ENCODE measurements at places on chromosomes 3 and 15. TPM values are rescaled to one million over a fixed set of nuclear protein-coding genes. Genes with fewer than 3 reads are reported as not detected.

THRB gene
- 77.9 TPM for total RNA-seq

LDHAL6B gene
- total RNA-seq = not detected

TMEM45A gene
- total RNA-seq = 39.2 TPM

HTR3E gene
- total RNA-seq = not detected

SLC28A2 gene
- total RNA-seq = not detected

- DNase-seq = no peak
Measured at GRCh38 chr15:28989896-28990295, 104.1 kb downstream of the APBA2 start.

DNA sequence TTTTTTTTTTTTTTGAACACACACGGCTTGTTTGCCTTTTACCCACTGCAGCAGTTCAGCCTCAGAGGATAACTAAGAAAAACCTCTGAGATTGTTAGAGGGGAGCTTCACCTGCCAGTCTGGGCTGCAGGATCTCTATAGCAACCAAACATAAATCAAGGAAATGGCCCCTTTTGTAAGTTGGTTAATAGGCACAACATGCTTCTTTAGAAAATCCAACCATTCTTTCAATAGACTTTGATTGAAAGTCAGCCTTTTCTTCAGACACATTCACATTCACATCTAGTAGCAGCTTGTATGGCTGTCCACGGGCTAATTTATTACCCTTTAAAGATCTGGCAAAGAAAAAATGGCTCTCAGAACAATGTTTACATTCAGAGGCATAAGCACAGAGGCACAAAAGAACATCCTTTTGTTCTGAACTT lies 136.6 kb upstream of the RARB start:
- no peak for DNase-seq

- peak; percentile 2 for DNase-seq
Measured at GRCh38 chr15:57314221-57314620, 62.1 kb upstream of the CGNL1 start.

- no peak for DNase-seq
Measured at GRCh38 chr3:32540899-32541298, 29.8 kb downstream of the DYNC1LI1 start.

DNA sequence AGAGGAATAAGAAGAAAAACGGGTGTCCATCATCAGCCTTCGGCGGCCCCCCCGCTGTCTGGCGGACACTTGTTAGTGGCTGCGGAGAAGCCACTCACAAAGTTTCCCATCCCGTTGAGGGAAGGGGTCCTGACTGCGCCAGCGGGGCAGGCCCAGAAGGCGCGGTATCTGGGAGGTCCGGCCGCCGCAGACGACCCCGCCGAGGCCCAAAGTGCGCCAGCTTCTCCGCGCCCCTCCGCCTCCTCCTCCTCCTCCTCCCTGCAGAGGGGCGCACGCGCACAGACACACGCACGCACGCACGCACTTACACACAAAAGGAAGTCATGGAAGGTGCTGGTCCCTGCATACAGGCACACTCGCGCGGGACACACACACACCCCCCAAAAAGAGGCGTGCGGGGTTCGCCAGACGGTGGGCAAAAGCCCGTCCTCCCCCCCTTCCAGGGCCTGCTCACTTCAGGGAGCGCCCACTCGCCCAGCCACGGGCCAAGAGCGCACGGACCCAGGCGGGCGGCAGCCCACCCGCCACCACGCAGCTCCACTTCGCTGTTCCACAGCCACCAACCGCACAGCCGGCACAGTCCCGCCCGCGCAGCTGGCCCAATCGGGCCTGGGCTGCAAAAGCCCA lies 18.0 kb downstream of the ZNF148 start:
- DNase-seq = peak; percentile 72

GRCh38 chr3:137766041-137766875 lies 2.1 kb downstream of the SOX14 start:
- DNase-seq = no peak

GRCh38 chr3:37594873-37595783 lies 266.6 kb upstream of the CTDSPL start:
- DNase-seq = no peak

- no peak for DNase-seq
Measured at GRCh38 chr15:39498629-39499028, 82.2 kb upstream of the THBS1 start.

All from aorta (tissue), 5 donors.